Fibroblast of skin of scalp (primary cell): ENCODE measurements at places on chromosomes 5 and 9.

GRCh38 chr5:94705427-94705826 is 87.0 kb downstream of the SLF1 start:
- DNase-seq: no peak

DNA sequence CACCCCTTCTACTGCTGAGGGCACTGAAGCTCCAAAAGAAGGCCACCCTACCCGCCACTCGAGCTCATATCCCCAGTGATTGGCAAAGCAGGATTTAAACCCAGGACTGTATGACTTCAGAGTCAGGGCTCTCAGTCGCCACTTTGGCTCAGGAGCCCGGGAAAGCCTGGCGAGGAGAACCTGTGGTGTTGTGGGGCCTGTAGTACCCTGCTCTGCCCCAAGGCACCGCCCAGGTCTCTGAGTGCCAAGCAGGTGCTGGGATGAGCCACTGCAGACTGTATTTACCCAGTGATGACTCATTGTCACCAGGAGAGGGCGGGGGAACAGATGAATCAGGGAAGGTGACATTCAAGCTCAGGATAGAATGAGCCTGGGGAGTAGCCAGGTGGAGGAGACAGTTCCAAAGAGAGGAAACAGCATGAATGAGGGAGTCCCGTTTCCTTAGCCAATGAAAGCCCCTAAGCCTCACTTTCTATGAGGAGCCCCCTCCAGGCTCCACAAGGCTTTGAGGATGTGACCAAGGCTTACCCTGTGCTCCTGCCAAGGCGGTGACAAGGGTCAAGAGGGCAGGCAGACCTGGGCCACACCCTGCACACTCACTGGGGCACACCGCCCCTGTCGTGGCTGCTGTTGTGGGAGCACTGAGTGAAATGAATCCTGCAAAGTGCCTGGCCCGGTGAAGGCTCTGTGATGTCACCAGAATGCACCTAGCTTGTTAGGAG is 17.8 kb upstream of the DPM2 start:
- DNase-seq: no peak

GRCh38 chr5:96146675-96147074 is 185.0 kb upstream of the ELL2 start:
- peak; percentile 74 for DNase-seq

- peak; percentile 35 for DNase-seq
Observed at GRCh38 chr5:109690242-109690974, 681 bp downstream of the MAN2A1 start.

- no peak for DNase-seq
Observed at GRCh38 chr5:34057569-34057968, 14.6 kb upstream of the C1QTNF3 start.

GRCh38 chr9:113503613-113504211 is 40.2 kb downstream of the RGS3 start:
- no peak for DNase-seq

GRCh38 chr5:159402856-159403255 is 72.6 kb upstream of the IL12B start:
- no peak for DNase-seq

DNA sequence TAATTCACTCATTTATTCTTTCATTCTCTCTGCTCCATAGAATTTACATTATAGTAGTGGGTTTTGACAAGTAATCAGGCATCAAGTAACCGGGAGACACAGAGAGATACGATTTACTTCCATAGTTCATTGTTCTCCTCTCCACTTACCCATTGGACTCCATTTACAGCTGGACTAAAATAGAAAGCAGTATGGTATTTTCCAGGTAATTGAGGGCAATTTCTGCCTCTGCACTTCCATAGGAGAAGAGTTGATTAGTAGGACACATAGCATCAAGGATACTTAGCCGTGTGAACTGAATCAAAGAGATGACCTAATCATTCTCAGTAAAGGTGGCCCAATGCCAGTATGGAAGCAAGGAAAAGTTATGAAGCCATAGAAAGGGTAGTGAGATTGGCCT is 244.4 kb downstream of the COX7C start:
- no peak for DNase-seq

- no peak for DNase-seq
Observed at GRCh38 chr9:2833096-2833495, 10.8 kb downstream of the PUM3 start.

DNA sequence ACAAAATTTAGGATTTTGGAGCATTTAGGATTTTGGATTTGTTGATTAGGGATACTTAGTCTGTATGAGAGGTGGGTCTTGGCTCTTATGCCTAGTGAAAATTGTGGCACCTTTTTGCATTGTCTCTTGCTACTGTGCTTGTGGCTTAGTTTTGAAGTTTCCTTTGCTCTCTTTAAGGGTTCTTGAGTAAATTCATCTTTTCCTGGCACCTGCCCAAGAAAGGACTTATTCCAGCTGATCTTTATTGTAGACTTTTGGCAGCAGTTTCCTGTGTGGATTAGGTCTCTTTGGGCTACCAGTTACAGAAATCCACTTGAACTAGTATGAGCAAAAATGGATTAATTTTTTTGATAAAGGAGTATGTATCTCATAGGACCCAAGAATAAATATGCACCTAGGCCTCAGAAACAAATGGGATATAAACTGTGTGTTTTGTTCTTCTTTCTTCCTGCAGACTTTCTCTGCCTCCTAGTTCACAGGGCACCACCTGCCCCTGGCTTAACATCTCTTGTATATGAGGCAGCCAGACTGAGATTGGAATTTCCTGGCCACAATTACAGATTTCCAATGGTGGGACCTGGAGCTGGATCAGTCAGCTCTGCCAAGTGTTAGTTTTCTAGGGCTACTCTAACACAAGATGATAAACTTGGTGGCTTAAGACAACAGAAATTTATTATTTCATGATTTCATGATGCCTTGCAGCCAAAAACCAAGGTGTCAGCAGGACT is 44.6 kb downstream of the FOCAD start:
- peak; percentile 44 for DNase-seq

DNA sequence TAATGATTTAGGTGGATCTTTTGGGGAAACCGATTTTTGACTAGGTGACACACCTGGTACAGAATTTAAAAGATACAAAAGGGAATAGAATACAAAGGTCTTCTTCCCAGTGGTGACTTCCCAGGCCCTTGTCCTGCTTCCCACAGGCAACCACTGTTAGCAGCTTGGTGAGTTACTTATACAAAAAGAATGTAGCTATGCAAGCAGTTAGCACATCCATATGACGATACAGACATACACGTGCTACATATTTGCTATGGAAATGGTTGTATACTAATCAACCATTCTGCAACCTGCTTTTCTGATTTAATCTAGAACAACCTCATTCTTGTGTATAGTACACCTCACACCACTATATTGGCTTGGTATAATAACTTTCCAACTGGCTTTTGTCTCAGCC is 51.0 kb downstream of the OTULIN start:
- DNase-seq: peak; percentile 43

GRCh38 chr9:101536938-101537337 is 3.3 kb downstream of the RNF20 start:
- peak; percentile 31 for DNase-seq

DNA sequence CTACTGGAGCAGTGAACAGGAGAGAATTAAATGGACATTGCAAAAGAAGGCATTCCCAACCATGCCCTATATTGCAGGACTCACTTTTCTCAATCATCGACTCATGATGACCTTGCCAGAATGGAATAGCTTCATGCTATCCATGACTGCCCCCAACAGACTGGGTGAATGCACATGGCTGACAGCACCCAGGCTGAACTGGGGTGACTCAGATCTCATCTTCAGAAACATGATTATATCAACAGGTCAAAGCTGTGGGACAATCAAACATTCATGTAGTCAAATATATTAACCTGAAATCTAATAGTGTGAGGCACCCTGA is 34.7 kb upstream of the MIER3 start:
- no peak for DNase-seq

DNA sequence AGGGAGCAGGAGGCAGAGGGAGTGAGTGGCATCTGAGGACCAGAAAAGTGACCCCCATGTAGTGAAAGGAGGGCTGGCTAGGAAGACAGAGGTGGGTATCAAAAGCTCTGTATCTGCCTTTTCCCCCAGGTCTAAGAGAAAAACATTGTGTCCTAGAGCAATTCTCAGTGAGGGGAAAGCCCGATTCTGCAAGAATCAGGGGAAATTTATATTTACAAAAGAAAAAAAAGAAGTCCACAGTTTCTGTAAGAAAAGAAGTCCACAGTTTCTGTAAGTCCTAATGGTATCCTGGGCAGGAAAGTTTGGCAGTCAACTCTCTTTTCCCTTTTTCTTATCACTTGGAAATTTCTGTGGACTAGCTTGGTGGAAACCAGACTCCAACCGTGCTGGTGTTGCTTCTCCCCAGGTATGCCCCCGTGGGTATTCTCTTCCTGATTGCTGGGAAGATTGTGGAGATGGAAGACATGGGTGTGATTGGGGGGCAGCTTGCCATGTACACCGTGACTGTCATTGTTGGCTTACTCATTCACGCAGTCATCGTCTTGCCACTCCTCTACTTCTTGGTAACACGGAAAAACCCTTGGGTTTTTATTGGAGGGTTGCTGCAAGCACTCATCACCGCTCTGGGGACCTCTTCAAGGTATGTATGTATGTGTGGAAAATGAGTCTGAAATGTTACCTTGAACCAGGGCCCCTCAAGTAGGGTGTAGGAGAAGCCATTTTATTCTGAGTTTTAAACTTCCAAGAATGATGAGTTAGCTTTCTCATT is 73.0 kb downstream of the SLC1A3 start:
- DNase-seq: no peak

GRCh38 chr9:115972362-115972761 is 181.2 kb upstream of the PAPPA start:
- peak; percentile 36 for DNase-seq

DNA sequence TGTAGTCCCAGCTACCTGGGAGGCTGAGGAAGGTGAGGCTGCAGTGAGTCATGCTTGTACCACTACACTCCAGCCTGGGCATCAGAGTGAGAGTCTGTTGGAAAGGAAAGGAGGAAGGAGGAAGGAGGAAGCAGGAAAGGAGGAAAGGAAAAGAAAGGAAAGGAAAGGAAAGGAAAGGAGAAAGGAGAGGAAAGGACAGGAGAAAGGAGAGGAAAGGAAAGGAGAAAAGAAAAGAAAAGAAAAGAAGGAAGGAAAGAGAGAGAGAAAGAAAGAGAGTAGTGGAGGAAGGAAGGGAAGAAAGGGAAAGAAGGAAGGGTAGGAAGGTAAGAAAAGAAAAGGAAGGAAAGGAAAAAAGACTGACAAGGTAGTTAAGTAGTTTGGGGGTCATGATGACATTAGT is 162.6 kb upstream of the SLC12A2 start:
- DNase-seq: no peak

DNA sequence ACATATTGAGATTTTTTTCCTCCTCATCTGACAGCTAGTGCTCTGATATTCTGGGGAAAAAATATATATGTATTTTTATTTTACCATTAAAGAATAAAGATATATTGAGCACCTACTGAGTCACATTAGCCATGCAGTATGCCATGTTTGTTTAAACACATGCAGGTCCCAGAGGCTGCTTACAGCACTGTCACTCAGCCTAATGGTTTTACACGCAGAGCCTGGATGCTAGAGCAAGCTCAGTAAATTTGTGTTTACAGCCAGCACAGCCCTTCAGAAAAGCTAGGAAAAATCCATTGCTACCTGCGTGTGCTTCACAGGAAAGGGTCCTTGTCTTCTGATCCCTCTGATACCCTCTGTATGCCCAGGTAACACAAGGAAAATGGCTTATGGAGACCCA is 146.2 kb downstream of the SEMA6A start:
- DNase-seq: no peak

GRCh38 chr9:109379513-109379912 is 58.7 kb upstream of the EPB41L4B start:
- no peak for DNase-seq

- DNase-seq: peak; percentile 76
Observed at GRCh38 chr5:60287174-60287771, 393.7 kb upstream of the PDE4D start.

DNA sequence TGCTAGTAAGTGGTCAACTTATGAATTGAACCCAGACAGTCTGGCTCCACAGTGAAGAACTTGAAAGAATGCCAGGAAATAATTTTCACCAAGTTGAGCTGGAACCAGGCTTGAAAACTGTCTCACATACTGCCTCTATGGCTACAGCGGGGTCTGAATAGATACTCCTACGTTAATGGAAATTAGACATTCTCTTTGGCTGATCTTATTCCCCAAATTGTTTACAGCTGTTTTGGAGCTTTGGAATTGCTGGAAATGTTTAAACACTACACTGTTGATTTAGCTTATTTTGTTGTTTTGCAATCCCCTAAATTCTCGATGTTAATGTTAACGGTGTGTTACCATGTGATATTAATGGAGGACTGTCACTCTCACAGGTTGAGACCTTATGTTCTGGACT is 146.4 kb downstream of the FBXL7 start:
- peak; percentile 29 for DNase-seq

DNA sequence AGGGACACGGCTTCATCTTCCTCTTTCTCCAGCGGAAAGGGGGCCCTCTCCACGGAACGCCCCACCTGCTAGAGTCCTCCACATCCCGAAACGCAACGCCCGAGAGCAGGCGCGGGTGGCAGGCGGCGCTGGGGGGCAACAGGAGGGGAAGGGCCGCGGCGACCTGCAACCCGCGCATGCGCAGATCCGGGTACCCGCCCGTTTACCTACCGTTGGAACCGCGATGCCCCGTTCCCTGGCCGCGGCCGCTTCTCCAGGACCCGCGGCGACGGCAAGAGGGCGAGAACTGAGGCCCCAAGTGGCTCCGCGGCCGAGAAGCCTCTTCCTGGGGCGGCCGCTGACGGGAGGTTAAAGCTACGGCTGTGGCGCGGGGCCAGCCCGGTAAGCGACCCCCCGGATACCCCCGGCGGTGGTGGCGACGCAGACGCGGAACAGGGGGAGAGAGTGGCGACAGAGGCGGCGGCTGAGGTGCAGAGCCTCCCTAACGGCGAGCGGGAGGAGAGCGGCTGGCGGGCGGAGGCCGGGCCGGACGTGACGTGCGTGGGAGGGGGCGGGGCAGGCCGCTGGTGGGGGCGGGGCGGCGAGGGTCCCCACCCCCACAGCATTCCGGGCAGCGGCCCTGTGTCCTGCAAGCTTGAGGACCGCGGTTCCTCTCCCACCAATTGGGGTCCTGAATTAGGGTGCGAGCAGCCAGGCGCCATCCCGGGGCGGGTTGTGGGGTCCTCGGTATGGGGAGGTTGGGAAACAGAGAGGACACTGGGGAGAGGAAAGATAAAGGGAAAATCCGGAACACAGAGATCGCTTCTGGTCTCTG is at the start of gene FAM13B:
Gene FAM13B (minus strand): TSS at position 508 of the 814 bp plus-strand sequence. CDS start 13,968 bp downstream, outside the sequence.
- DNase-seq: peak; percentile 77

GRCh38 chr9:131320031-131320685 is 30.6 kb downstream of the PLPP7 start:
- no peak for DNase-seq

GRCh38 chr9:107960916-107961315 is 471.3 kb upstream of the KLF4 start:
- DNase-seq: no peak
